ENCODE measurements at places on chromosomes 11 and 22.

DNA sequence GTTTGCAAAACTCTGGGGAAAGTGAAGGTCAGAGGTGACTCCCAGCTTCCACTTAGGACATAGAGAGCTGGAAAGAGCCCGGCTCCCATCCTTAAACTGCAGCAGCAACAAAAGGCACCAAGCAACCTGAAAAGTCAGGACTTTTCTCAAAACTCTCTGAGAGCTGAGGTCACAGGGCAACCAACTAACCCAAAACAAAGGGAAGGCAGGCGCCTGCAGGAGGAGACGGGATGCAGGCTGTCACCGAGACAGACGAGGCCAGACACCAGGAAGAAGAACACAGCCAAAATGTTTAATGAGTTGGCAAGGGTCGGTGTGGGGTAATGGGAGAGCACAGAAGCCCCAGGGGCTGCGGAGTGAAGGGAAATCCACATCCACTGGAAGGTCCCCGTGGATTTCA, 19.9 kb downstream of the ASCL2 start:
- no peak for DNase-seq

- DNase-seq = peak; percentile 34
These were observed 2.3 kb downstream of the ACY3 start for GRCh38 chr11:67648140-67648795.

DNA sequence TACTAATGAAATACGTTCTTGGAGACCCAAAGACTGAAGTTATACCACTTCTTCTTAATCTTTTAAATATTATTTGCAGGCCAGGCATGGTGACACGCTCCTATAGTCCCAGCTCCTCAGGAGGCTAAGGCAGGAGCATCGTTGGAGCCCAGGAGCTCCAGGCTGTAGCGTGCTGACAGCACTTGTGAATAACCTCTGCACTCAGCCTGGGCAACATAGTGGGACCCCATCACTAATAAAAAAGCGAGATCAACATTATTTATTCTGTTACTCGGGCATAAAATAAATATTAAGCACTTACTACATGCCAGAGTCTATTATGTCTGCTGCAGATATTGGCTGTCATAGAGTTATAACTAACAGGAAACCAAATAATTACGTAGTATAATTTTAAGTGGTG, 720 bp upstream of the MED17 start:
- no peak for DNase-seq

- no peak for DNase-seq
These were observed 351.4 kb downstream of the ETS1 start for GRCh38 chr11:128235958-128236357.

GRCh38 chr11:33321422-33321821, 64.2 kb downstream of the HIPK3 start:
- DNase-seq = no peak

DNA sequence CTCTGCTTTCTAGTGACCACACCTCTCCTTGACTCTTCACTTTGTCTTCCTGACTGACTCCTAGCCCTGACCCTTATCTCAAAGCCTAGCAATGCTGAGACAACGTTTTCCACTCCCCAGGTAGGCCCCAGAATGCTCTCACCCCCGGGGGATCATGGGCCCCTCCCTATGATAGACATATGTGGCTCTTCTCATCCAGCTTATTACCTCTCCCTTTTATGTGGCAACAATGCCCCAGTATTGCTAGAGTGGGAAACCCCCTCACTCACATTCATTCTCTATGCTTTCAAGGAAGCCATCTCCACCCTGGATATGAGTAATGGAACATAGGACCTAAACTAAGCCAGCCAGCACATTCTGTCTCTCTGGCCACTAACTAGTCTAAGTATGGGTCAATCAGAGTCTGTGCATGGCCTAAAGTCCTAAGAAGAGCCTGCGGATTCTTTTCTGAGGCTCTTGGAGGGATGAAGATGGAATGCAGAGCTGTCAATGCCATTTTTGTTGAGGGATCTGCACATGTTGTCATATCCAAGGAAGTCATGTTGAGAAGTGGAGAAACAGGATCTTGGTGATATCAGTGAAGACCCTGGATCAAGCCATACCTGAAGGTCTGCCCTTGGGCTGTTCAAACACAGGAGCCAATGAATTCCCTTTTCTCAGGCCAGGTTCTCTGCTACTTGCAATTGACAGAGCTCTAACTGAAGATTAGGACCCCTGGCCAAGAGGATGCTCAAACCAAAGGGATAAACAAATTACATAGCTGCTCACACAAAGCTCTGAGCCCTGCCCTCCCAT, 79.8 kb upstream of the GRK3 start:
- DNase-seq = no peak

DNA sequence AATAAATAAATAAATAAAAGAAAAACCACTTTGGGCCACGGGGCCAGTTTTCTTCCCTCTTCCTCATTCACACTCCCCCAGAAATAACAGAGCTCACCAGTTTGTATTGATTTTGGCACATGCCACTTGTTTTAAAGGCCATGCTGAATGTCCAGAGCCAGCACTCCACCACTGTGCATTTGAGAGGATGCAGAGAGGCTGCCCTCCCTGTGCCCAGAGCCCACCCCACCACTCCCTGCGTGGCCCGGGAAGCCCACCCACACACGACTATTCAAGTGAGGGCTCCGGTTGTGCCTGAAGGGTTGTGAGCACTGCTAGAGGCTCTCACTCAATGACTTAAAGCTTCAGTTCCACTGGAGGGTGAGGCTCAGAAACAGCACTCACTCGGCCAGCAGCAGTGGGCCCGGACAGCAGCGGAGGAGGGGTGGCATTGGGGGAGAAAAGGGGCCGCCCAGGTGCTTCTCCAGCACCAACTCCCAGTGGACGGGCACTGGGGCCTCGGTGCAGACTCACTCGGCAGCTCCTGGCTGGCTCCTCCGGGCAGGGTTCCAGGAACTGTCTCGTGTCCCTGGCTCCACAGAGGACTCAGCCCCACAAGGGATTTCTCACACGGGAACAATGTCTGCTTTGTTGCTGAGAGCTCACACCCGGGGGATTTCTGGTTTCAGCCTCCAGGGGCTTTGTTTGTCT, 112.7 kb downstream of the SHANK2 start:
- DNase-seq = no peak

DNA sequence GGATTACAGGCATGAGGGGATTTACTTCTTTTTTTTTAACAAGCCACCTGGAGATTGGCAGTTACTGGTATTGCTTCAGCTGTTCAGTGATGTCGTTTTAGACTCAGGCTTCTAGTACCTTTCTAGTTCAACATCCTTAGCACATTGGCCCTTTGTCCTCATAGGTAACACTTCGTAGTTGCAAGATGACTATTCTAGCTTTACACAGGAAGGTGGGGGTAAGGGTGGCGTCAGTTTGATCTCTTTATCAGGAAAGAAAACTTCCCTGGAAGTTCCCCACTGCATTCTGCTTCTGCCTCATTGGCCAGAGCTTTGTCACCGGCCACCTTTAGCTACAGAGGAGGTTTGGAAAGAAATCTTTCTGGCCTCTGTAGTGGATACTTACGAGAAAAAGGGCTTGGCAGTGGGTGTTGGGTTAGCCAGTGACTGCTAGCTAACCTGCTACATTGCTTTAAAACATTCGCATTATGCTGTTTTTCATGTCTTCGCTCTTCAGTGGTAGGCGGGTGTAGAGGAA, 40.7 kb downstream of the SFI1 start:
- no peak for DNase-seq

GRCh38 chr22:41041532-41041931, 50.9 kb upstream of the EP300 start:
- no peak for DNase-seq

DNA sequence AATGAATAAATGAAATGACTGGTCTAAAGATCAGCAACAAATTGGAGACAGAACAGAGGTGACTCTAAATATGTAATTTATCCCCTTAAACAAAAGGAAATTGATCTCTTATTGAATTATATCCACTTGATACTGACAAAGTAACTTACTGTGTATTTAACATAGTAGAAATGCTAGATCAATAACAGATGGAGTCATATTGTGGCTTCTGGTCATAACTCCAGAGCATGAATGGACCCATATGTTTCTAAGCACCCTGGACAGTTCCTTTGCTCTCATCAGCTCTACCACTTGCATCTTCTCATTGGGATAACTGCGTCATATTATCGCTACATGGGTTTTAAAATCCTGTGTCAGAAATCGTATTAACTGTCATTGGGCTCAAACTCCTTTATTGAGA, 222.3 kb downstream of the ETS1 start:
- no peak for DNase-seq

DNA sequence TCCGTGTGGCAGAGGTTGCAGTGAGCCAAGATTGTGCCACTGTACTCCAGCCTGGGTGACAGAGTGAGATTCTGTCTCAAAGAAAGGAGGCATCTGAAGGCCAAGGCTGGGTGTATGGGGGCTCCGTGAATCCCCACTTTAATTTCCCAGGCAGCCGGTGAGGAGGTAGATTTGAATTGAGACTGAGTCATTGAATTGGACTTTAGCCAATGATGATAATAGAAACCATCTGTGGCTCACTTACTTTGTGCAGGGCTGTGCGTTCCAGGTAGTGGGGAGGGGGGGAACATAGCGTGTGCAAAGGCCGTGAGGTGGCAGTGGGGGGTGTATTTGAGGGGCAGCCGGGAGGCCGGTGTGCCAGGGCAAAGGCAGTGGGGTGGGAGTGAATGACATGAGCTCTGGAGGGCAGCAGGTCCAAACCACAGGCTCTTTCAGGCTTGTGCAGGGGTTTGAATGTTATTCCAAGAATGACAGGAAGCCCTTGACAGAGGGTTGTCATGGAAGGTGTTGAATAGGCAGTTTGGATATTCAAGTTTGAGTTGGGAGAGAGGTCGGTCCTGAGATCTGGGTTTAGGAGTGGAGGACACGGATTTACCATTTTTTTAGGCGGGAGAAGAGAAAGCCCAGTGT, 6.1 kb downstream of the ARHGAP8 start:
- DNase-seq = no peak

DNA sequence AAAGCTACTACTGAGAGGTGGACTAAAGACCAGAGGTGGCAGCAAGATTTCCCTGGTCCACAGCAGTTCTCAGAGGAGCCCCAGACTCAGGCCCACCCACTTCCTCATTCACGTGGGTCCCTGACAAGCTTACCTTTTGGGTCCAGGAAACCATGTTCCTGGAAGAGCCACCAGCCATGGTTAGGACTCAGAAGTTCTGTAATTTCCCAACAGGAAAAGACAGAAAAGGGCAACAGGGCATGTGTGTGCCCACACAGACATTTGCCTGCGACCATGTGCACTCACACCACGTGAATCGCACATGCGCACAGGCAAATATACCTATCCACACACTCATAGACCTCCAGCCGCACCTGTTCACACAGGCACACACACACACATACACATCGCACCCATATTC, 42.9 kb downstream of the LRRC32 start:
- DNase-seq = no peak

- no peak for DNase-seq
These were observed 45.9 kb downstream of the DSCAML1 start for GRCh38 chr11:117750916-117751662.

DNA sequence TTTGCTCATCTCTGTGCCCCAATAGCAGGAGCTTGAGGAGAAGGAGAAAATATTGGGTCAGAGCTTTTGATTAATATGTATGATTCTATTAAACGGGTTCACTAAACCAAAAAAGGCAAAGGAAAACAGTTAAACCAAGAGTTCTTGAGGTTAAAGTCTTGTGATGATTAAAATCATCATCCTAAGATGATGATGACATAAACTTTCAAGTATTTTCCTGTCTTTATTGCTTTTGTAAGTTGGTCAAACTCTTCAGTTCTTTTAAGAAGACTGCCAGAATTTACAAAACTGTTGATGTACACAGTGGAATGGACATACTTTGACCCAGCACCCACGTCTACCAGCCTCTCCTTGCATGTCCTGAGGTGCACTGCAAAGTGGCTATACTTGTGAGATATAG, 41.0 kb downstream of the FDX1 start:
- DNase-seq = no peak

DNA sequence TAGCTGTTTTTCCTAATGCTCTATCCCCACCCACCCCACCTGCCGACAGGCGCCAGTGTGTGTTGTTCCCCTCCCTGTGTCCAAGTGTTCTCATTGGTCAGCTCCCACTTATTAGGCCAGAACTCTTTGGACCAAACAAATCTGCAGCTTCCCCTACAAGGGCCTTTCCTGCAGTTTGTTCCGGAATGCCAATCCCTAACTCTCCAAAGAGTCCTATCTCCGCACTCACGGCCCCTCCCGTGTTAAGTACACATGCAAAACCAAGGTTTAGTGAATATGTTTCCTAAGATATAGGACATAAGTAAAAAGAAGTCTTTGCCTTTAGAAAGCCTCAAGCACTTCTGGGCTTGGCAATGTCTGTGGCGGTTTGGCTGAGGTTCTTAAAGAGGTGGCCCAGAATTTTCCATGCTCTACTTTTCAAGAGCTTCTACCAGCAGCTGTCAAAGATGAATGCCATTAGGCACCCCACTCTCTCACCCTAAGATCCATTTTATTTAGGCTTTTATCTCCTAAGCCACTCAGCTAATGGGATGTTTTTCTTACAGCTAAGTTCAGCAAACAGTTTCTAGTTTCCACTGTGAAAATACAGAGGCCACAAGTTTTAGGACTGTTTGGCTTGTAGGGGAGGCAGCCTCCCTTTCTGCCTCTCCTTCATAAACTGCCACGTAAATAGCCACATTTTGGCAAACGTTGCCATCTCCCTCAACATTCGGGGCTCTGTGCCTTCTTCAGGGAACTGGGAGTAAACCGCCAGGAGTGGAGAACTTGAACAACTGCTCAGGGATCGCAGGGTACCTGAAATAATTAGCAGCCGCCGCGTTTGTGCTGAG, 1.6 kb downstream of the CD59 start:
- DNase-seq = no peak

- no peak for DNase-seq
These were observed 171.0 kb upstream of the NECTIN1 start for GRCh38 chr11:119899997-119900396.

- no peak for DNase-seq
These were observed 531.2 kb downstream of the KCNA4 start for GRCh38 chr11:29485641-29486040.
